Fibroblast of upper back skin (primary cell): ENCODE measurements at places on chromosomes 3 and 15.

- DNase-seq: peak; percentile 57
These were observed 13.2 kb downstream of the TSPAN3 start for GRCh38 chr15:77057685-77058084.

- DNase-seq: peak; percentile 79
These were observed 1.6 kb downstream of the RFTN1 start for GRCh38 chr3:16511681-16512434.

DNA sequence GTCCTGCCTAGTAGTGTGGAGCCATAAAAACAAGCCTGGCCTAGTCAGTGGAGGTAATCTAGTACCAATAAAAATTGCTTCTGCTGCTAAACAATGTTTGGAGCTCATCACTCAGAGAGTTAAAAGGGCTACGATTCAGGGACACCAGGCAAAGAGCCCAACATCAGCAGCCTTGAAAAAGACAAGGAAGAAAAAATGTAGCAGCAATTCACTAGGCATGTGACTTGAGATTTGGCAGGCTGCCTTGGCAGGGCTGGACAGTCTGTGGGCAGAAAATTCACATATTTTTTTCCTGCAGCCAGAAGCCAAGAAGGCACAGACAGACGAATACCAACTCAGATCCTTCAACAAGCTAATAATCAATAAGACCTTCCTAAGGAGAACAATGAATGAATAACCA is 47.2 kb downstream of the IGSF11 start:
- peak; percentile 1 for DNase-seq

DNA sequence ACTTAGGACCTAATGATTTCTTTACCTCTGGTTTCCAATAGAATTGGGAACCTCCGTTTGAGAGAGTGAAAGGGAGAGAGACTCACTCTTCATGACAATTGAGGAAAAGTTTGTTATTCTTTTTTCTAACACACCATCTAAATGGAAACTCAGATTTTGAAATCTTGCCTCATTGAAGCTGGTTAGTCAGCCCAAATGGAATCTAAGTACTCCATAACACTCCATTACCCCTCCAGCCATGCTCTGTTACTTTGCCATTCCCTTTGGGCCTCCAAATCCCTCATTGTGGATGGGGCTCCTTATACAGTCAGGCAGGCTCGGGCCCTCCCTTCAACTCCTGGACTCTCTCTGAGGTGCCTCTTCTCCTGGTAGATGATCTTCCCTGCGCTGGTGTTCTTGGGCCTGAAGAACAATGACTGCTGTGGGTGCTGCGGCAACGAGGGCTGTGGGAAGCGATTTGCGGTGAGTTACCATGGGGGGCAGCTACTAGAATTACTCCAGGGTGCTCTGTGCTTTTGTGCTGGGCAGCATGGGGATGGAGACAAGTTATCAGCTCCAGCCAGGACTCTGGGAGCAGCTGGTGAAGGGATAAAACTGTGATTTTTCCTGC is 1.1 kb downstream of the TM4SF4 start:
- DNase-seq: no peak

- DNase-seq: no peak
These were observed 12.2 kb downstream of the ALG1L2 start for GRCh38 chr3:130093741-130094391.

- DNase-seq: peak; percentile 21
These were observed 53.0 kb upstream of the TPM1 start for GRCh38 chr15:62989366-62990055.

DNA sequence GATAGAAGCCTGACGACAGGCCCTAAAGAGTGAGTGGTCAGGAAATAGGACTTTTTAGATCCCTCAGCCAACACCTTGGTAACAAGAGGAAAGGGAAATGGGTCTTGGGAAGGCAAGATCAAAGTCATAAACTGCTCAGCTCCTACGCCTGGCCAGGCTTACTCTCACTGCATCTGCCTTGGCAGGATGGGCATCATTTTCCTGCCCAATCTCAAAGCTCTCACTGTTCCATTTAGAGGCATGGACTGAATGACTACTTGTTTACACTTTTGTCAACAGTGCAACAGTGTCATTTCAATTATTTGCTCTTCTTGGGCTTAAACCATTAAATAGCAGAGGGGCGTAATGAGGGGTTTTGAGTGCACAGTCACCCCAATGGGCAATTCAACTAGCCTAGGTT is 808.7 kb downstream of the GRM7 start:
- no peak for DNase-seq

DNA sequence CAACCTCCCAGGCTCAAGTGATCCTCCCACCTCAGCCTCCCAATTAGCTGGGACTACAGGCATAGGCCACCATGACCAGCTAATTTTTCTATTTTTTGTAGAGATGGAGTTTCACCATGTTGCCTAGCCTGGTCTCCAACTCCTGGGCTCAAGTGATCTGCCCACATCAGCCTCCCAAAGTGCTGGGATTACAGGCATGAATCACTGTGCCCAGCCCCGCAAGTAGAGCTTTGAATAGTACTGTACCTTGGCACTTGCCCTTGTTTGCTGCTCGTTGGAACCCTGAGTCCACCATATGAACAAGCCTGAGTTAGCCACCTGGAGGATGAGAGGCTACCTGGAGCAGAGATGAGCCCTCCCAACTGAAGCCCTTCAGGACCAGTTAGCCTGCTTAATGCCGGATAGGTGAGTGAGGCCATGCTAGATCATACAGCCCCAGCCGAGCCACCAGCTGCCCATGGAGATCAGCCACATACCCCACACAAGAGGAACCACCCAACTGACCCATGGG is 267.9 kb downstream of the SHQ1 start:
- DNase-seq: no peak

GRCh38 chr15:47409038-47409437 is 308.3 kb upstream of the SEMA6D start:
- no peak for DNase-seq

GRCh38 chr3:144112437-144112836 is 140.8 kb downstream of the DIPK2A start:
- no peak for DNase-seq

DNA sequence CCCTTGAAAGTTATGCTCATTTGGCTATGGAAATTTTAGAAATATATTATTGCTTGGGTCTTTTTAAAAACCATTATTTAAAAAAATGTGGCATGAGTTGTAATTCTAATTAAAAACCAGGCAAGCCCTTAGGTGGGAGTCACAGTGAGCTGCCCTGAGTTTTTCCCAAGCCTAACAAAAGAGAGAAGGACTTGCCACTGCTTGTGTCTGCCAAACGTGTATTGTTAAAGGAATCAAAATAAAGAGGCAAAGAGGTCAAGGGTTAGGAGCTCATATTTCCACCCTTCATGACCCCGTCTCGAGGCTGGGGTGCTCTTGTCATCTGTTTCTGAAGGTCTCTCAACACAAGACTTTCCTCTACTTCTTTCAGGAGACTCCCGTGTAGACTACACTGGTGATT is 321.1 kb downstream of the ZIC1 start:
- no peak for DNase-seq

DNA sequence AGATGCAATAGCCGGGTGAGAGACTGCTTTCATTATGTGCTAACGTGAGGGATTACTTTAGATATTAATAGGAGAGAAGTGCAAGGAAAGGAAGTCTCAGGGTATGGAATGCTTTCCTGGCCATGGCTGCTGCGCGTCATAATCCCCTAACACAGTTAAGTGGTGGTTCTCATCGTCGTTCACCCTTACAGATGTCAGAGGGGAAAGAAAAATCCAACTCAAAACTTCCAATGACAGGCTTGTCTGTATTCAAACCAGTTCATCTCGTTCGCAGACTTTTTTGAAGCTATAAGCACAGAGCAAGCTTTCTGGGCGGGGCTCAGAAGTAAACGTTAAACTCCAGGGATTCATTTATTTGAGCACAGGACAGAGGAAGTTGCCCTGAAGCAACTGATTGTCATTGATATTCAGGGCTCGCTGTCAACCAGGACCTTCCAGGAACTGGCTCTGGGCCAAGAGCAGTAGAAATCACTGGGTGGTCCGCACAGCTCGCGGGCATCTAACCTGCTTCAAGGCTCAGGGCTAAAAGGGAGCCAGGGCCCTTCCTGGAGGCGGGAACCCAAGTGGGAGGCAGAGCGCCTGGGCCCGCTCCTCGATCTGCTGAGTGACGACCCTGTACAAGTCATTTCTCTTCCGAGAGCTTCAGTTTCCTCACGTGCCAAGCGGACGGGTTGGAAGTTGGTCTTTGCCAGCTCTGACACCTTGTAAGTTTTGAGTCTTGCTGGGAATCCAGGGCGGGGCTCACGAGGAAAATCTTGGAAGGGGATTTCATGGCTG is 1.1 kb upstream of the LPP start:
- DNase-seq: peak; percentile 63

- DNase-seq: peak; percentile 33
These were observed 103.1 kb upstream of the CCNL1 start for GRCh38 chr3:157263027-157263426.
